CD8-positive, alpha-beta memory T cell (primary cell): ENCODE measurements at places on chromosomes 3 and 15. TPM values are rescaled to one million over a fixed set of nuclear protein-coding genes. Genes with fewer than 3 reads are reported as not detected.

GRCh38 chr15:42059661-42060476 lies 34.5 kb downstream of the PLA2G4D start:
- DNase-seq, result peak; percentile 59

GRCh38 chr3:187612656-187613055 lies 57.5 kb downstream of the SST start:
- DNase-seq, result no peak

The PP2D1 gene
- not detected for total RNA-seq

DNA sequence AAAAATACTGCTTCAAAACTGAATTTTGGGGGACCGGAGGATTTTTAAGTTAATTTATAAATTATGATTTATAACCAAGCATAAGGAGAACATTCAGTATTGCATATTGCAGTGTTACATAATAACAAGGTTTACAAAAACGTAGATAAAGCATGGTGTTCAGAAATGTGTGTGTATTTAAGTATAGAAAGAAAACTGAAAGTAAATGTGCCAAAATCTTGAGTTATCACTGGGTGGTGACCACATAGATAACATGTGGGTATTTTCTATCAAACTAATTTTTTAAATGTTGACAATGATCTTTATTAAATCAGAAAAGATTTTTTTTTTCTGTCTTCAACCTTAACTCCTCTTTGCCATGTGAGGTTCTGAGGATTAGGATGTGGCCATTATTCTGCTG lies 32.6 kb downstream of the EIF2AK4 start:
- DNase-seq, result no peak

- DNase-seq, result no peak
Observed at GRCh38 chr3:152266221-152266995, 2.3 kb upstream of the MBNL1 start.

The PPP1R14D gene
- total RNA-seq, result not detected

- no peak for DNase-seq
Observed at GRCh38 chr15:96340598-96341512, 10.4 kb downstream of the NR2F2 start.

DNA sequence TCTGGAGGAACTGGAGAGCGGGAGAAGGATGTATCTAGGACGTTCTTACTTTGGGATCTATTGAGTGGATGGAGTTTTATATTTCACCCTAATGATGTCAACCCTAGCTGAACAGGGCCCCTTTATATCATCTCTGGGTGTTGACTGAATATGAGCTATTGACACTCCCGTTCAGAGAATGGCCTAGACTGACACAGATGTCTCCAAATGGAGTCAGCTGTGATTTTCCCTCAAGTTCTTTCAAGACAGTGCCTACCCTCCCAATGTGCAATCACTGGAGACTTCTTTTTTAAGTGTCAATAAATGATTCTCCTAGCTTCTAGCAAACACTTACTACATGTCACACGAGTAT lies 63.8 kb downstream of the FRMD4B start:
- no peak for DNase-seq

DNA sequence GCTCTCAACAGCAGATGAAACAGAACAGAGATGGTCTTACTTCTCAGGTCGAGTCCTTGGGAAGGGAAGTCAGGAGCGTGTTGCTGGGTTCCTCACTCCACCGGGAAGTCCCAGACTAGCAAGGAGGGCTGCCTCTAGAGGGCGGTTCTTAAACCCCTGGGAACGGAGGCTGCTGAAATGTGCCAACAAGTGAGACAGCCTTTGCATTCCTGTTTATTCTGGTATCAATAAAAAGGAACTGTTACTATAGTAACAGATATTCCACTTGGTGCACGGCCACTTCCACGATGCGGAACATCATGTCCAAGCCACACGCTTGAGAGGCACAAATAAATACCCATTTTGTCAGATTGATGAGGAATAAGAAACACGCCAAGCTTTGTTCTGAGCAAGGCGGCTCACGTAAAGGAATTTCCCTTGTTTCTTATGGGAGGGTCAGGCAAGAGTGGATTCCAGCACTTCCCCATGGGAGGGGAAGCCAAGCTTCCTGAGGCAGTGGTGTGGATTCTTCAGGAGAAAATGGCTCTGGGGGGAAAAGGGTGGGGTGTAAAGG lies at the start of gene FAM107A:
Gene FAM107A, minus strand, starts transcription at position 123 of the 553 bp plus-strand sequence. CDS start 7,531 bp downstream, outside the sequence.
- no peak for DNase-seq

- DNase-seq, result no peak
Observed at GRCh38 chr3:71987089-71987735, 202.3 kb upstream of the PROK2 start.

The REC114 gene
- not detected for total RNA-seq

DNA sequence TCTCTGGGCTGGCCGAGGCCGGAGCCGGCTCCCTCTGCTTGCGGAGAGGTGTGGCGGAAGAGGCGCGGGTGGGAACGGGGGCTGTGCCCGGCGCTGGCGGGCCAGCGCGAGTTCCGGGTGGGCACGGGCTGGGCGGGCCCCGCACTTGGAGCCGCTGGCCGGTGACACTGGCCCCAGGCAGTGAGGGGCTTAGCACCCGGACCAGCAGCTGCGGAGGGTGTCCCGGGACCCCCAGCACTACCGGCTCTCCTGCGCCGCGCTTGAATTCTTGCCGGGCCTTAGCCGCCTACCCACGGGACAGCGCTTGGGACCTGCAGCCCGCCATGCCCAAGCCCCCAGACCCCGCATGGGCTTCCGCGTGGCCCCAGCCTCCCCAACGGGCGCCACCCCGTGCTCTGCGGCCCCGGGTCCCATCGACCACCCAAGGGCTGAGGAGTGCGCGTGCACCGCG lies 736.3 kb upstream of the ARRDC4 start:
- DNase-seq, result no peak

The SH2D7 gene
- not detected for total RNA-seq

- no peak for DNase-seq
Observed at GRCh38 chr3:149454746-149455145, 19.8 kb upstream of the TM4SF4 start.

GRCh38 chr3:140766465-140766864 lies 88.6 kb downstream of the TRIM42 start:
- DNase-seq, result no peak

DNA sequence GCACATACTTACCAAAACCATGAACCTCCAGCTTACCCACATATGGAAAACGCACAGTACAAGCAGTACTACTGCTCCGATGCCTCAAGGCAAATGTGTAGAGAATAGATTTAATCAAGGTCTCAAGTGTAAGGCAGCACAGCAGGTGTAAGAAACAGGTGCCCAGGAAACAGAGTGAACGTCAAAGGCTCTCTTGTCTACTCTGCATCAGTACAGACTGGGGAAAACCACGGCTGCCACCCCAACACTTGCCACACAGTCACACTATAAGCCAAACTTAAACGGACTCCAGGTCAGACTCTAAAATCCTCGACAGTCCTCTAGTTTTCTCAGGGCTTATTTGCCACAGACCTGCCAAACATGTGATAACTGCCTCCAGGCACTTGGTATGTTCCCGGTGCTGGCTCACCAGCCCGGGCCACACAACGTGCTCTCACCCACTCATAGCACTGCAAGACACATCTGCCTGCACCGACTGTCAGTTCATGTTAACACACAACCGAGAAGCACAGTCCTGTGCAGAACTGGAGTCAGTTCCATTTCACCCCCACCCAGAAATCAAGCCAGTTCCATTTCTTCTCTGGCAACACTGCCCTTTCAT lies 30.6 kb downstream of the ABCC5 start:
- no peak for DNase-seq

GRCh38 chr15:78004919-78005634 lies 72.4 kb downstream of the TBC1D2B start:
- no peak for DNase-seq

DNA sequence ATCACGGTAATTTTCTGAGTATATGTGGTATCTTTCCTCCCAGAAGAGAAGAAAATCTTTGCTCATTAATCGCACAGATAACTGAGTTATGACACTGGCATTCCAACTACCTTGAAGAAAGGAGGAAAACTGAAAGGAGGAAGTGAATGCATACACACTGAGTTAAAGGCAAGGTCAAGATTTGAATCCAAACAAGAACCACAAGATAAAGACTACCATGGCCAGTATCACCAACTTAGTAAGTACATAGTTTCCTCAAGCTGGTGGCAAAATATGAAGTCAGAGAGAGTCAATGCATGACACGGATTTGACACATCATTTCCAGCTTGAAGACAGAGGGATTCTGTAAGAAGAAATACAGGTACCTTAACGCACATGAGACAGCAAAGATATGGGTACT lies 287.5 kb downstream of the ULK4 start:
- no peak for DNase-seq

DNA sequence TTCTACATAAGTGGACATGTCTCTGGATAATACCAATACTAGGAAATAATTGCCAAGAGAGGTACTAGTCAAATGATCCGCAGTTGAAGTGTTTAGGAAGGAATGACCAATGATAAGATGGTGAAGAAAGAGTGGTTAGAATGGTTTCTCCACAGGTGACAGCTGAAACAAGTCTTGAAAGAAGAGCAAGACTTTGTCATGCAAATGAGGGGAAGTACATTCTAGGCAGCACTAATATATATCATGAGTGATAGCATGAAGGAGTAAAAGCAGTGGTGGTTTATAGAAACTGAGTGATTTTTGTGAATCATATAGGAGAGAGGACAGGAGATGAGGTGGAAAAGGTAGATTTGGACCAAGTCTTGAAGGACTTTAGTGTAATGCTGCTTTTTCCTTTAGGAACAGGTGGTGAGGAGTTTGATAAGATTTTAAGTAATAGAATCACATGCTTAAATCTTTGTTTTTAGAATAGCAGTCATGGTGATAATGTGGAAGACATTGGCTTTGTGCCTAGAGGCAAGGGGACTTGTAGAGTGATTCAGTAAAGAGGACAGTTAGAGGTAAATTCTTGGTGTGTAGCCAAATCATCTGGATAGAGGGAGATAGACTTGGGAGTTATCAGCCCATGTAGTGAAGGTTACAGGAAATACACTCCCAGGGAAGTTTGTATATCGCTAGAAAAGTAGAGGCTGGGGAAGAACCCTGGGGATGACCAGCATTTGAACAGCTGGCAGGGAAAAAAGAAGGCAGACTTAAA lies 31.9 kb downstream of the SLMAP start:
- no peak for DNase-seq

- DNase-seq, result peak; percentile 20
Observed at GRCh38 chr15:70051948-70052633, 45.6 kb downstream of the TLE3 start.

The ANKUB1 gene
- not detected for total RNA-seq

DNA sequence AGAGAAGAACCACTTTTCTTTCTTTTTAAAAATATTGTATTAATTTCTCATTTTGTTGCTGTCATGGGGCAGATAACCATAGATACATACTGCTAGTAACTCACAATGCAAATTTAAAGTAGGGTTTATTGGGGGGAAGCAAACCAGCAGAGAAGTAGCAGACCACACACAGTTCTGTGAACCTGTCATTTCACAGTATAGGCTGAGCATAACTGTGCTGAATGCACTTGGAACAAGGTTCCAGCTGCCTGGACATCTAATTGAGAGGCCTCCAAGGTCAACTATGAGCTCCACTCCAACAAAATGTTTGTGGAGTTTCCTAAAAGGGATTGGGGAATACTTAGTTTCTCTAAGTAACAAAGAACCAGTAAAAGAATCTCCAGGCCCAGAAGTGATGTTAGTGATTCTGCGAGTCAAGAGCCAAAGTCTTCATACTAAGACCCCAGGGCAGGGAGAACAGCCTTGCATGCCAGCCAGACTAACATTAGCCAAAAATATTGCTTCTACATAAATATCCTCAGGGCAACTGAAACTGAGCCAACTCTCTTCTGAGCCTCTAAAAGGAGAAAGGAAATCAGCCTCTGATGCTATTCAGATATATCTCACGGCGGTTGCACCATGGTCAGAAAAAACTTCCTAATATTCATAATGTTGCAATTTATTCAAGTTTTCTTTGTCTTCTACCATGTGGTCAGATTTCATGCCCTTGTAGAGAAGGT lies 856.4 kb upstream of the ALCAM start:
- no peak for DNase-seq

GRCh38 chr3:111476701-111477100 lies 65.3 kb upstream of the CD96 start:
- DNase-seq, result no peak

DNA sequence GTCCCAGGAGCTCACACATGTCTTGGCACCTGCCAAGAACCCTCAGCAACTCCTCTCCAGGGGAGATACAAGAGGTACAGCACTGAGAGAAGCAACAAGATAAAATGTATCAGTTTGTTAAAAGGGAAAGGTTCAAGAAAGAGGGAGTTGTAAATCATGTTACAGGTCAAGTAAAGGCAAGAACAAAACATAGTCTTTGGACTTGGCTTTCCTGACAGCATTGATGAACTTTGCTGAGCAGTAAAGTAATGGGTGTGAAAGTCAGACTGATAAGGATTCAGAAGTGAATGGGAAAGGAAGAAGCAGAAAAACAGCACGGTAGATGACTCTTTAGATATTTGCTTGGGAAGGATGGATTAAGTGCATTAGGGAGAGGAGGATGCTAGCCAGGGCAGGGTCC lies 27.1 kb downstream of the MBNL1 start:
- DNase-seq, result no peak

The LRRC31 gene
- not detected for total RNA-seq

- no peak for DNase-seq
Observed at GRCh38 chr3:57793737-57794187, 37.7 kb downstream of the SLMAP start.

GRCh38 chr15:73858062-73858461 lies 15.3 kb upstream of the TBC1D21 start:
- no peak for DNase-seq

DNA sequence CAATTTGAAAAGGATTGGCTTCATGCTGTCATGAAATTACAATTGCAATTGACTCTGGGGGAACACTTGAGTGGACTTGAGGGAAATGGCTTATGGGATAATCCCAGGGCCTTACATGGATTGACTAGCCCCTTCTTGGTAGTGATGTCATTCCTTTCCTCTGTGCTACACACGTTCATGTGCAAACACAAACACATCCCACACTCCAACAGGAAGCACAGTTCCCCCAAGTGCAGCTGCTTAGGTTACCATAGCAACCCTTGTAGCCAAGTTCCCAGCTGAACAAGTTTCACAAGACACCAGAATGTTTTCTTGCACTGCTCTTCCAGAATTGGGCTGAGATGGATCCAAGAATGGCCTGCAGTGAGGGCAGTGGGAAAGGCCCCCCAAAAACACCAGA lies 217.0 kb downstream of the ZNF621 start:
- no peak for DNase-seq

DNA sequence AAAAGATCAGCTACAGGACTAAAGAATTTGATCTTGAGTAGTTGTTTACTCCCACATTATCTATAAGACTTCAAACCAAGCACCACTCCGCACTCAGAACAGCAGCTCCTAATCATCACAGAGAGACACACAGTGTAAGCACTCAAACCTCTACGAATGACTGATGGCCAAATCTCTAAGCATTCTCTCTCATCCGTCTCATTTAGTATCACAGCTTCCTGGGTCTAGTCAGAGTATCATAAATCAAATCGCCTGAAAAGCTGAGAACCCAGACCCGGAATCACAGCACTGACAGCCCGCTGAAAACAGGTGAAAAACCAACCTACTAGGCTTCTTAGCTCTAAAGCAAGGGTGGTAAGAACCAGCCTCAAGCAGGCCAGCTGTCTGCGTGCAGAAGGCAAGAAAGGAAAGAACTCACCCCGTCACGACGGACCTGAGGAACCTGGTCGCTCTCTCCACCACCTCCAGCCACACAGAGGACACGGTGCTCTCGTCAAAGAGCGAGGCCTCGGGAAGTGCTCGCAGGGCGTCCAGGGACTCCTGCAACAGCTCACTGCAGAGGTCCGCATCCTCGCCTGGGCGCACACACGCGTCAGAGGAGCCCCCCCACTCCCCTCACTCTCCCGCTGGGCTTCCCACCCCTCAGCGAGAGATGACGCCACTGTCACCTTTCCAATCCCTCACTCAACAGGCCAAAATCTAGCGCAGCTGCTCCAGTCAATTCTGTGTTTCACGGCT lies 47.9 kb downstream of the HERC2 start:
- DNase-seq, result no peak

GRCh38 chr3:150158943-150159625 lies 188.4 kb upstream of the PFN2 start:
- no peak for DNase-seq
